CD4-positive, alpha-beta T cell treated with Interleukin-4 for 1 hour (primary cell): ENCODE measurements at places on chromosomes 5 and 9.

DNA sequence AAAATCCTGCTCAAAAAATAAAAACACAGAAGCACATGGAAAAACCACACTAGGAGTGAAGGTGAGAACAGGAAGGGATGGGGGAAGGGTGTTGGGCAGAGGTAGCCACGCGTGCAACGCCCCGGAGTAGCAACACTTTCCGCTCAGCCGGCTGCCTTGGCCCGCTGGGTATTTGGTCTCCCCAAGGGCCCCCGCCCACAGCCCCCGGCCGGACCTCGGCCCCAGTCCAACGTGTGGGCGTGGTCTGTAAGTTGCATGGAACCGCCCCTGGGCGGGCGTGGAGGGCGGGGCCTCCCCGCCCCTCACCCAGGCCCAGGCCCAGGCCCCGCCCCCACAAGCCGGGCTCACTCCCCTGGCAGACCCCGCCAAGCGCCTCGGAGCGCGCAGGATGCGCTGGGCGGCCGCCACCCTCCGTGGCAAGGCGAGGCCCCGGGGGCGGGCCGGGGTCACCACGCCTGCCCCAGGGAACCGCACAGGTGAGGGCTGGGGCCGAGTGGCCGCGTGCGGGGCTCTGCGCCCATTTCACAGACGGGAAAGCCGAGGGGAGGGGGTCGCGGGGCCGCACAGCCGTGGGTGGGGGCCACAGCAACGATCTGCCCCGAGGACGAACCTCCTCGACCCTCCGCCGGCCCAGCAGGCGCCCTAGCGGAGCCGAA lies at the start of gene SUSD3:
TSS of gene SUSD3 (plus strand) at position 347 of the 656 bp plus-strand sequence. CDS start at position 389, 42 bp downstream.
- peak; percentile 73 for DNase-seq

GRCh38 chr9:108259917-108260675 lies 595.7 kb downstream of the ACTL7B start:
- DNase-seq: no peak

GRCh38 chr5:77139001-77139400 lies 51.9 kb upstream of the ZBED3 start:
- no peak for DNase-seq

GRCh38 chr5:173542964-173543363 lies 73.5 kb downstream of the BOD1 start:
- DNase-seq: no peak

DNA sequence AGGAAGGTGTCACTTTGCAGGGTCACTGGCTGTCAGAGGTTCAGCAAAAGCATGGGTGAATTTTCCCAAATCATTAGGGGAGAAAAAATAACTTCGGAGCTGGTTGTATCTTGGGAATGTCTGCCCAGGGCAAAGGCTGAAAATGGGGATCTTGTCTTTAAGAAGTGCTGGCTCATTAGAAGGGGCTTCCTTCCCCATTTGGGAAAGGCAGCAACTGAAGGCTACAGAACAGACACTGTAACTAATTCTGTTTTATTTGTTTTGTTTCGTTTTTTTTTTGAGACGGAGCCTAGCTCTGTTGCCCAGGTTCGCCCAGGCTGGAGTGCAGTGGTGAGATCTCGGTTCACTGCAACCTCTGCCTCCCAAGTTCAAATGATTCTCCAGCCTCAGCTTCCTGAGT lies 70.3 kb upstream of the PCA3 start:
- DNase-seq: no peak

DNA sequence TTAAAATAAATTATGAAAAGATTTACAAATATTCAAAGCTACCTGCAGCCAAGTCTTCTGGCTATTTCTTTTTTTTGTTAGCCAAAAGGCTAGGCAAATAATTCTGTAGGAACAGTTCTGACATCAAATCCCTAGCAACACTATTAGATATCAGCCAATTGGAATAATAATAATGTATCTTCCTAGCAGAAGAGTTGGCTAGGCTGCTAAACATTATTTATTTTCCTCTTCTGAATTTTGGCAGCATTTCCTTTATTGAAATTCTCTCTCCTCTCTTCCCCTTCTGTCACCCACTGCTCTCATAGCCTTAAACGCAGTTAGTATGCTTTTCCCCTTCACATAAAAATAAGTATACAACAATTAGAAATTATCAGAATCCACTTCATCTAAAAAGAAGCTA lies 42.6 kb downstream of the ZDHHC21 start:
- no peak for DNase-seq

- DNase-seq: no peak
These were observed 95.8 kb downstream of the PCSK1 start for GRCh38 chr5:96337048-96337781.

- no peak for DNase-seq
These were observed 792.9 kb downstream of the EFNA5 start for GRCh38 chr5:106877881-106878280.

- DNase-seq: no peak
These were observed 119.4 kb downstream of the TTC39B start for GRCh38 chr9:15187589-15187988.

DNA sequence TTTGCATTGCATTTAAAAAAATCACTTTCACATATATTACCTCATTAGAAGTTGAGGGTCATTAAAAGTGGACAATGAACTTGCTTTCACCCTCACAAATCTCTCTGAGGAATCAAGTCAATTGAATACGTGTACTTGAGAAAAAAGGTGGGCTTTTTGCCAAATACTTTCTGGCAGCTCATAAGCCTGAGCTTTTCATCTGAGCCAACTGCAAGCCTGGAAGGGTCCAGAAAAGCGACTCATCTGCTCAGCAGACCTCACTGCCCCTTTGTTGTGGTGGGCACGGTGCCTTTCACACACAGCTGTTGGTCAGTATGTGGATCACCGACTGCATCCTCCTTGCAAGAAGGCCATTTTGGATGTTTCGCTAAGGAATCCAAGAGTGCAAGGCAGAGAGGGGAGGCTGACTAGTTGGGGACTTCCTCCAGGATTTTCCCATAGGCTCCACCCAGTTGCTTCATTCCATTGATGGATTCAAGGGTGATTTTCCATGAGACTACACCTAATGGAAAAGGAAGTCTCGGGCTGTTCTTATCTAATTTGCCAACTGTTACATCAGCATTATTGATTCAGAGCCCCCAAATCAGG lies 564.7 kb downstream of the PDE4D start:
- DNase-seq: no peak

DNA sequence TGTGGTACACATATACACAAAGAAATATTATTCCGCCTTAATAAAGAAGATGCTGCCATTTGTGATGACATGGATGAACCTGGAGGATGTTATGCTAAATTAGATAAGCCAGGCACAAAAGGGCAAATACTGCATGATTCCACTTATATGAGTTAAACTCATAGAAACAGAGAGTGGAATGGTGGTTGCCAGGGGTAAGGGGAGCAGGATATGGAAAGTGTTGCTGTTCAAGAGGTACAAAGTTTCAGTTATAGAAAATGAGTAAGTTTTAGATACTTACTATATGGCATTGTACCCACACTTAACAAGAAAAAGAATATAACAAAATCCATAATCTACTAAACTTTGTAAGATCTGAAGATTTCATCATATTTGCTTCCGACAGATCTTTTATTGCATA lies 252.2 kb downstream of the SYK start:
- DNase-seq: no peak

GRCh38 chr5:110638970-110639902 lies 87.2 kb downstream of the TMEM232 start:
- no peak for DNase-seq

- no peak for DNase-seq
These were observed 47.6 kb downstream of the ECPAS start for GRCh38 chr9:111436571-111436970.

DNA sequence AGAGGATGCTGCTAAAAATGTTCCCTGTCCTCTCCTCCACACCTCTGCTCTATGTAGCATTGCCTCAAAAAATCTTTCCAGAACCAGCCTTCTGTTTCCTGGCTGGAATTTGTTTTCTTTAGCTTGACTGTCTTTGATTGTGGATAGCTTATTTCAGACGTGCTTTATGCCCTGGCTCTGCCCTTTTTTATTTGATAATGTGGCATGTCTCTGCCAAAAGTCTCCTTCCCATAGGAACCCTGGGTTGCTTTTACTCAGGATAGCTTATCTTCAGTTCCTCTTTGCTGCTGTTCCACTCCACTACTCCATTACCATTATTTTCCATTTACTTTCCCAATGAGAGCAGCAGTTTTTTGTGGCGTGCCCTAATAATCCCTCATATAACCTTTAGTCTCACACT lies 885 bp upstream of the TMEM252 start:
- no peak for DNase-seq

GRCh38 chr9:617445-618085 lies 223.9 kb upstream of the DMRT1 start:
- DNase-seq: no peak

DNA sequence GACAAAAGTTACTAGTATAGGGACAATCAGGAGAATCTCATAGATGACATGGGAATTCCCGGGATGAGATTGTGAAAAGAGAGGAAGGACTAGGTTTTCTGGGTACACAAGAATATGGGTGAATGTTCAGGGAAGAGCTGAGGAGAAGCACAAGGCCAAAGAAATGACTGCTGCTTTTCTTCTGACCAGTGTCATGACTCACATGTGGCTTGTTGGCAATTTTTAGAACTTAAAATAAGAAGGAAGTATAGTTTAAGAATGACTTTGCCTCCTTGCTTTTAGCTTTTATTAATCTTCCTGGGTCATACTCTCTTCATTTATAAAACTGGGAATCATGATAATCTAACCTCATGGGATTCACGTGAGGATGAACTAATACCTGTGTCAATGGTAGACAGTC lies 652.4 kb upstream of the MEF2C start:
- DNase-seq: no peak

DNA sequence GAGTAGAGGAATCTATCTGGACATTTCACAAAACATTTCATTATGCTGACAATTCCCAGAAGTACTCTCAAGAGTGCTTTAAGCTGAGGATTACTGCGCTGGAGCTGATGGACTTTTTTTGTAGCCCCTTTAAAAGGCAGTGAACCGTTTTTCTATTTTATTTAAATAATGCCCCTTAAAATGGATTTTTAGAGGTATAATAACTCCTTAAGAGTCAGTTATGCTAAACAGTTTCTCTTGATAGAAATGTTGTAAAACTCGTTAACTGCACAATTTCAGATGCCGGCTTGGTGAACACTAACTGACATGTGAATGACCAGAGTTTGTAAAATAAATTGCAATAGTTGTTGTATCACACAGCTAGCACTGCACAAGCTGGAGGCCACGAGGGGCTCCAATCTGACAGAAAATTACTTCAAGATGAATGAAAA lies 174.0 kb downstream of the NR2F1-AS1 start:
- no peak for DNase-seq

GRCh38 chr9:133073086-133074014 lies 11.6 kb downstream of the CEL start:
- DNase-seq: no peak

DNA sequence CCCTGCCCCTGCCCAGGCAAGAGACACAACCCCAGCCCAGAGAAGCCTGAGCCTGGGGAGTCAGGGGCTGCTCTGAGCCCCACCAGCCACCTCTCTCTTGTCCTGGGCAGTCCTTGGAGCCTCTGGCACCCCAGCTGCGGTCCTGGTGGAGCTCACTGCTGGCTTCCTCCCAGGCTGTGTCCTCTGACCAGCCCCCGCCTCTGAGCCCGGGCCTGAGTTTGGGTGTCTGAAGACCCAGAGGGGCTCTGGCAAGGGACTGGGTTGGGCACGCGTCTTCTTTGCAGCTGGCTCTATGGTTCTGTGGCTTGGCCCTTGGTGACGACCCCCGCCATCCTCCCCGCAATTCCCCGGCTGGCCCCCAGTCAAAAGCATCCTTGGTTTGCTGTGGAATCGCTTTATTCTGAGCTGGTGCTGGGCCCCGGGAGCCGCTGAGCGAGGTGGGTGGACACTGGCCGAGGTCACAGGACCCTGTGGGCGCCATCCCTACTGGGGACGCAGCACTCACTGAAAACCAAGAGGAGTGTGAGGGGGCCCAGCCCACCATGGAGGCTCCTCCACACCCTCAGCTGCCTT lies 985 bp upstream of the LCN10 start:
- DNase-seq: no peak

DNA sequence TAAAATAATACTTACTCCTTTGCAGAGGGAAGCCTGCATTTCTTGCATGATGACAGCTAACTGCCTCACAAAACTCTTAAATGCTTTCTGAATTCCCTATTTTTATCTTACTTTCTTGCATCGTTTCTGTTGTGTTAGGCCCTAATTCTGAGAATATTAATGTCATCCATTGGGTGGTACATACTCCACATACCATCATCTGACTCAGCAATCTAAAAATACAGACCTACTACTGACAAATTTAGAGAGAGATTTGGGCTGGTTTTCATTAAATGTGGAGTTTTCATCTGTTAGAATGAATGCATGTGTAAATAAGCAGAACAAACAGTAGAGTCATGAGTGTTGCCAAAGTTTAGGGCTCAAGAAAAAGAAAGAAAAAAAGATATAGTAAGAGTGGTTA lies 26.5 kb upstream of the KCNN2 start:
- DNase-seq: no peak

DNA sequence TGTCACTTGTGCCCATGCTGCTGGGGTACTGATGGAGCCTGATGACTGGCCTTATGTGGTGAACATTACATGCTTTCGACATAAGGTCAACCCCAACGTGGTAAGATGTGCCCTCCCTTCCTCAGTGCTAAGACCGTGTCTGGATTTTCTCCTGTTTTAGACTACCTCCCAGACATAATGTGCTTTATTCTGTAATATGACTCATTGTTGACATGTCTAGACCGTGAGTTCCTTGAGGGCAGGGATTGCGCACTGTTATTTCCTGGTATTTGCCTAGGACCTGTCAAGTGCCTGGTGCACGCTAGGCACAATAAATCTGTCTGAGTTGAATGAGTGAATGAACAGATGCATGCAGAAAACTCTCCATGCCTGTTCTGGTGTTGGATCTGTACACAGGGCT lies 346.0 kb downstream of the KDM4C start:
- DNase-seq: no peak

- no peak for DNase-seq
These were observed 6.2 kb downstream of the GAPT start for GRCh38 chr5:58497386-58497785.

GRCh38 chr9:115786321-115786720 lies 367.3 kb upstream of the PAPPA start:
- DNase-seq: no peak

GRCh38 chr5:151680944-151681427 lies 5.7 kb downstream of the SPARC start:
- DNase-seq: no peak

DNA sequence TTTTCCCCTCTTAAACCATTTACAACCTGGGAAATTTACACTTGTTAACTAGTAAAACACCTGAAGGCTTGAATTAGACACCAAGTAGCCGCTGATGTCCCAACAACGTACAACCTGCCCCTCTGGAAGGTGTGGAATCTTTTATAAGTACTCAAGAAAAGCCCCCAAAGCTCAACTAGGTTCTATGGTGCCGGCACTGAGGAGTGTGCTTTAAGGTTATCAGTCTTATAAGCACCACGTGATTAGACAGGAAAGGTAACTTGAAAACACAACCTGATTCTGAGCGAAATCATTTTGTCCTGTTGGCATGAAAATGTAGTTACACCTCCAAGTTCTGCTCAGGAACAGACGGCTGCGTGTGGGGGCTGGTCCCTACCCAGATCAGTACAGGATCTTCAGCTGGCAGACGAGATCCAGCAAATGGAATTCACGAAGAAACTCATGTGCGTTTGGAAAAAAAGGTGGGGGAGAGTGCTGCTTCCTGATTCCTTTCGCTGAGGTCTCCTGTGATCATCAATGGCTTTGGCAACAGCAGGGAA lies 195.5 kb downstream of the MEF2C start:
- no peak for DNase-seq
